Amniotic stem cell (primary cell): ENCODE measurements at places on chromosomes 3 and 15.

DNA sequence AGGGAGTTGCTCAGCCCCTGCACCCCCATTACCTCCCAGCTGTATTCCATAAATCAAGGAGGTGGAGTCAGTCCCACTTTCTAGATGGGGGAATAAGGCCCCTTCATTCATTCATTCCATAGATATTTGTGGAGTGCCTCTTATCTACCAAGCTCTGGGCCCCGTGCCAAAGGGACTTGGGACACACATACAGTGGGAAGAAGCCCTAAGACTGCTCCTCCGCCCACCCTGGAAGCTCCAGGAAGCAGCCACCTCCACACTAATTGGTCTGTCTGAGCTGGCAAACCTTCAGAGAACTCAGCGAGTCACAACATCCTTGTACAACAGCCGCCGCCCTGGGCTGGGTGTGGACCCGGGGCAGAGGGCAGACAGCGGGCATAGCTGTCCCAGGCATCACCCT, 6.4 kb downstream of the STRA6 start:
- DNase-seq: peak; percentile 71

GRCh38 chr3:169661361-169662131, 2.0 kb downstream of the MECOM start:
- DNase-seq: peak; percentile 26

GRCh38 chr15:69660658-69661405, 208.2 kb downstream of the RPLP1 start:
- no peak for DNase-seq

DNA sequence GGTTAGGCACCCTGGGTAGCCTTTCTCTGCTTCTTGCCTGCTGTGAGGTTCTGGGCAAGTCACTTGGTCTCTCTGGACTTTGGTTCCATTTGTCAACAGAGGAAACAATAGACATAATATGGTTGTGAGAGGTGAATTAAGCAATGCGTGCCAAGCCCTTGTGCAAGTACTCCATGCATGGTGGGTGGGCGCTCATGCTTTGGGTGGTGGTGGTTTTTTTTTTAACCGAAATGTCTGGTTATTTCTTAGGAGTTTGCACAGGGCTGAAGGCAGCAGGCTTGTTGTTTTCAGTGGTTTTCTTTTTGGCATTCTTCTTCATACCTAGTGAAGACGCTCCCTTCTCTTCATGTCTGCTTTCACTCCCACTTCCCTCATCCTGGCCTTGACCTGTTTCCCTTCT, 84.2 kb upstream of the LRTM1 start:
- no peak for DNase-seq

DNA sequence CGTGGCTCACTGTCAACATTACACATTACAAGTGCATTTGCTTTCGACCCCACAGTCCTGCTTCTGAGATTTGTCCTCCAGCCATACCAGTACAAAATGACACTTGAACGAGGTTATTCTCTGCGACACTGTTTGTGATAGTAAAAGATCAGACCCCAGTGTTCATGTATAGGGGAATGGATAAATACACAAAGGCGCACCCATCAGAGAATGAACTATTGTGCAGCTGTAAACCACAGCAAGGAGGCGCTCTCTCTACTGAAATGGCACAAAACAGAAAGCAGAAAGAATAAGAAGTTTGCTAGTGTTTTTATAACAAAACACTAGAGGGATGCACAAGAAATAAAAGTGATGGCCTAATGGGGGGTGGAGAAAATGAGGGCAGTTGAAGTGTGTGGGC, 4.9 kb upstream of the CHSY1 start:
- DNase-seq: no peak

GRCh38 chr15:84734794-84735479, 13.5 kb upstream of the ZNF592 start:
- no peak for DNase-seq

DNA sequence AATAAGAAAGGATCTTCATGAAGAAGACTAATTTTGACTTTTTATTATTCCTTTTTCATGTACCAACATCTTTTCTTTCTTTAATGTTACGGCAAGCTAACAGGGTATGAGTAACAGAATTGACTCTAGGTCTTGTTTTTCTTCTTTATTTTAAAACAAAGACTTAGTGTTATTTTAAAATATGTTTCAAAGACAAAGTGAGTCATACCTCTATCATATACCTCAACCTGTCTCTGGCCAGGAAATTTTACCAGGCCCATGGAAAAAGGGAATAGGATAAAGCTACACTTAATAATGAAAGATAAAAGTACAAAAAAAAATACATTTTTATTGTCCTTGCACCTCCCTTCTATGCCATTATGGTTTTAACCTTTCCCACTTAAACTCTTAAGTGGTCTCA, 57.4 kb downstream of the ZNF148 start:
- no peak for DNase-seq

GRCh38 chr3:150779402-150779858, 16.5 kb upstream of the SIAH2 start:
- no peak for DNase-seq

- DNase-seq: no peak
Observed at GRCh38 chr15:39869254-39869653, 50.8 kb downstream of the GPR176 start.

DNA sequence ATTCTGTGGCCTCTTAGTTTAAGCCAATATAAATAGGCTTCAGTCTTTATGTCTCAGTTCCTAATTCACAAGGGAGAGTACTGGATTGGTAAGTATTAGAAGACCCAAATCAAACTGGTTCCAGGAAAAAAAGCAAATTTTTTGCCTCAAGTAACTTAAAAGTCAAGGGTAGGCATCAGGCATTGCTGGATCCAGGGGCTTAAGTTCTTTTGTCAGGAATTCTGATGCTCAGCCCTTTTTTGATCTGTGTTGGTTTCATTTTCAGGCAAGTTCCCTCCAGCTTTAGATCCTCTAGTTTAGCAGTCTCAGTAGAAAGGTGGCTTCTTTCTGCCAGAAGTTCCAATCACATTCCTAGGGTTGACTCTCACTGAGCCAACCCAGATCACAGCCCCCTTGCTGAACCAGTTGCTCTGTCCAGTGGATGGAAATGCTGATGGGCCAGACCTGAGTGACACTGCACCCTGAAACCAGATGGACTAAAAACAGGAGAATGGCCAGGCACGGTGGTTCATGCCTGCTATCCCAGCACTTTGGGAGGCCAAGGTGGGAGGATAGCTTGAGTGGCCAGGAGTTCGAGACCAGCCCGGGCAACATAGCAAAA, 253.5 kb downstream of the SHQ1 start:
- DNase-seq: no peak

- DNase-seq: no peak
Observed at GRCh38 chr3:148077318-148077923, 620.3 kb upstream of the AGTR1 start.

DNA sequence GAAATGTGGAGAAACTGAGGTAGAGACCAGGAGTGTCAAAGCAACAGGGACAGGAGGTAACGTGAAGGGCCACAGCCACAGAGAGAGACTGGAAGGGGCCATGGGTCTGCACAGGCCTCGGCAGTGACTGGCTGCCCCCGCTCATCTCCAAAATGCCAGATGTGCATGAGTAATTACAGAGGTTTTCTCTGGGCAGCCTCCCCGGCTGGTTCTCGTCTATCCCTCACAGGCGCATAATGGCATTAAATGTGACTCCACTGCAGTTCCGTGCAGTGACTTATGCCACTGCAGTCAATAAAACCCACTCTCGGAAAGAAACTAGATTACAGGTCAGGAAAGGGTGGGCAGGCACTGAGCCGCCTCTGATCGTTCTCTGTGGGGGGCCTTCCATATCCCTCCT, 74.7 kb downstream of the WDR76 start:
- DNase-seq: no peak

DNA sequence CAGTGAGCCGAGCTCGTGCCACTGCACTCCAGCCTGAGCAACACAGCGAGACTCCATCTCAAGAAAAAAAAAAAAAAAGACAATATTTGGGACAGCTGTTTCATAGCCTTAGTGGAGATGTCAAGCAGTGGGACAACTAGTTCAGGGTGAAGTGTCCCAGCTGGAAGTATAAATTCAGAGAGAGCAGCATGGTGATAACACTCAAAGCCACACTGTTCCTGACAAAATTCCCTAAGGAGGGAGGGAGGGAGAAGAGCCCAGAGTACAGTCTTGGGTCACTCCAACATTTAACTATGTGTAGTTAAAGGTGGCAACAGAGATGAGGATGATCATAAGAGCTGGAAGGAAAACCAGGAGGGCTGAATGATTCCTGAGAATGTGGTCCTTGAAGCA, 21.1 kb upstream of the IP6K2 start:
- DNase-seq: no peak

- no peak for DNase-seq
Observed at GRCh38 chr3:23161896-23162570, 41.1 kb upstream of the UBE2E2 start.

GRCh38 chr3:53114412-53115074, 15.7 kb downstream of the RFT1 start:
- no peak for DNase-seq

- no peak for DNase-seq
Observed at GRCh38 chr3:48426944-48427629, 2.8 kb downstream of the PLXNB1 start.

DNA sequence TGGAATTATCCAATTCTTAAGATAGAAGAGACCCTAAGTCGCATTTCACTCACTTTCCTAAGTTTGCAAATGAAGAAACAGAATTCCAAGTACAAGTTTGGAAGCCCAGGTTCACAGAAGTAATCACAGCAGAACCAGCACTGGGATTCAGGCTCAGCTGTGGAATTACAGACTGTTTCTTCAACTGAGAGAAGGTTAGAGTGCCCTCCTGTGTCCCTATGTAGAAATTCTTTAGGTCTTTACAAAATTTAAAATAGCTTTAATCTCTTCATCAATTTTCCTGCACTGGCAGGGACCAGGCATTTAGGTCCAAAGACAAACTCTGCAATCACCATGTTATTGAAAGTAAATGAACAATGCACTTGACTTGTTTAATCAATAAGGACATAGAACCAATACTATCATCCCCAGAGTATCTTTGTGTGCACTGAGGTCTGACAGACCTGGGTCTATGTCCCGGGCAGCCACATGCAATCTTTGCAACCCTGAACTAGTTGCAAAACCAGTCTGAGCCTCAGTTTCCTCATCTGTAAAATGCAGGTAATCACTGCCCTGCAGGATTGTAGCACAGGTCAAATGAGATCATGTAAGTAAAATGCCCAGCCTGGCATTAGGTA, 96.3 kb upstream of the ZBED2 start:
- DNase-seq: peak; percentile 49

- DNase-seq: no peak
Observed at GRCh38 chr3:62936626-62937254, 61.5 kb upstream of the CADPS start.

DNA sequence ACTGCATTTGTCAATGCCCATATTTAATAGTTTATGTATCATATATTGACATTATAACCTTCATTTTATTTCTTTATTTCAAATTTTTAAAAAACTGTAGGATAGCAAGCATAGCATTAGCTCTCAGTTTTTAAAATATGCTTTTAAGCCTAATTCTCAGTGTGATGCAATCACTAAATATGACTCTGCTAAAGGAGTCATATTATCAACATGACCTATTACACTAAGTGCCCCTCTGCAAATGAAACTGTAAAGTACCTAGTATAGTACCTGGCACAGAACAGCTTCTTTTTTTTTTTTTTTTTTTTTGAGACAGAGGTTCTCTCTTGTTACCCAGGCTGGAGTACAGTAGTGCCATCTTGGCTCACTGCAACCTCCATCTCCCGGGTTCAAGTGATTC, 179.4 kb upstream of the CGNL1 start:
- no peak for DNase-seq

GRCh38 chr15:31293655-31294054, 33.0 kb upstream of the KLF13 start:
- no peak for DNase-seq

GRCh38 chr3:54619531-54619930, 308.3 kb downstream of the LRTM1 start:
- DNase-seq: no peak

- no peak for DNase-seq
Observed at GRCh38 chr3:183909030-183909600, 24.4 kb upstream of the PARL start.

DNA sequence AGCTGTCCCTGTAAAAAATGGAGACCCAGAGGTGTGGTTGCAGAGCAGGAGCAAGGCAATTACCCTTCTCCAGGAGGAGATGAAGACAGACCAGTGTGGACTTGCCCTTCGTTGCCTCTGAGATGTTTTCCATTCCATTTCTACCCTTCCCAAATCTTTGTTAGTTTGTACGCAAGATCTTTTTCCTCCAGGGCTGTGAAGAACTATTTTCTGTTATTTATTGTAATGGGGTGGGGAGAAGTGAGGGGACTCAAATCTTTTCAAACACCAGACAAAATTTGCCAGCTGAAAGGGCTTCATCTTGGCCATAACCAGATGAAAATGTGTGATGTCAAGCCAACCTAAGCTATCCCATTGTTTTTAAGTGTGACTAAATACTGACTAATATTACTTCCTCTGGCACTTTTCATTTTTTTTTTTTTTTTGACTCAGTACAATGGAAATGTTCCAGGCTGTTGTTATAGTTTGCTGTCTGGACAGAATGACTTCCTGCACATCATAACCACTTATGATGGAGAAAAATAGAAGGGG, 271.3 kb upstream of the TPRG1 start:
- DNase-seq: no peak

GRCh38 chr3:193086681-193087080, 154.3 kb upstream of the PLAAT1 start:
- no peak for DNase-seq

DNA sequence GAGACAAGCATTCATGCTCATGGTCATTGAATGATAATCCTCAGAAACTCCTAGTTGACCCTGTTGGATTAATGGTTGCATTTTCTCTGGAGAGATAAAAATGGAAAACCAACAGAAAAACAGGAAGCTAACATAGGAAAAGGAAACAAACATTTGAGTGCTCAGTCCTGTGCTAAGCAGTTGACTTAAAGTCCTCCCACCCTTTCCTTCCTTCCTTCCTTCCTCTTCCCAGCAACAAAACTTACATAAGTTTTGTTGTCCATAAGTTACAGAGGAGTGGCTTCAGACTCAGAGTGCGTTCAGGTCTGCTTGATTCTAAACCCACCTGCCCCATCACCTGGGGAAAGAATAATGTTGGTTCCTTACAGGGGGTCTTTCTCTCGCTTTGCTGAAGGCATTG, 163.8 kb upstream of the RGMA start:
- DNase-seq: no peak

- no peak for DNase-seq
Observed at GRCh38 chr15:63891079-63891767, 57.5 kb upstream of the HERC1 start.

- no peak for DNase-seq
Observed at GRCh38 chr15:62933386-62933785, 109.2 kb upstream of the TPM1 start.

- no peak for DNase-seq
Observed at GRCh38 chr15:34122771-34123183, 20.9 kb downstream of the PGBD4 start.
